ENCODE measurements at places on chromosomes 3 and 15.

- DNase-seq, result no peak
These were observed 4.6 kb downstream of the CCPG1 start for GRCh38 chr15:55403531-55403930.

DNA sequence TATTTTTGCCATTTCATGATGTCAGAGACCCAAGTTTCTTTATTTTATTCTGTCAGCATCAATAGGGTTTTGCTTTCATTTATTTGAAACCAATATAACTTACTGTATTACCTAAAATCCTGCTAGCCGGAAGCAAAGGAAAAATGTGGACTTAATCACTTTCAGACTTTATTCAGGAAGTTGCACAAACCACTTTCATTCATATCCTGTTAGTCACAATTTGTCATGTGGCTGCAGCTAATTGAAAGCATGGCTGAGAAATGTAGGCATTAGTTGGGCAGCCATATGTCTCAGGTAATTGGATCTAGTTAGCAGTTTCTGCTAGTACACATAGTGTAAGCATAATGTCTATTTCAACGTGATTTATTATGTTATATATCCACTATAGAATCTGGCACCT, 462.3 kb upstream of the SGO1 start:
- DNase-seq, result peak; percentile 39

GRCh38 chr15:51160484-51160883, 65.8 kb upstream of the TNFAIP8L3 start:
- no peak for DNase-seq

DNA sequence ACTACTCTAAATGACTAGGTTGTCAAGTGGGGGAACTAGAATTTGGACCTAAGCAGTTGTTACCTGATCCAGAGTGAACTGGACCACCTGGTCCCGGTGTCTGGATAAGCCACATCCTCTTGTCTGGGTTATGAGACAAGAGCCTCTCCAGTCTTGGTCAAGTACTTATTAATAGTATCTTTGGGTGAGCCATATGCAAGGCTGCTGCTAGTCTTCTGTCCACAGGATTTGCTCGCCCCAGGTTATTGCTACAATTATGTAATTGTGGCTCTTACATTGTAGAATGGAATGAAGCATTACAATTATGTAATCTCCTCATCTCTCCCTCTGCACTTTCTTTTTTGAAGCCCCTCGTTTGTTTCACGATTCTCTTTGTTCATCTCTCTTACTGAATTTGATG, 24.0 kb upstream of the AGBL1 start:
- DNase-seq, result peak; percentile 88

DNA sequence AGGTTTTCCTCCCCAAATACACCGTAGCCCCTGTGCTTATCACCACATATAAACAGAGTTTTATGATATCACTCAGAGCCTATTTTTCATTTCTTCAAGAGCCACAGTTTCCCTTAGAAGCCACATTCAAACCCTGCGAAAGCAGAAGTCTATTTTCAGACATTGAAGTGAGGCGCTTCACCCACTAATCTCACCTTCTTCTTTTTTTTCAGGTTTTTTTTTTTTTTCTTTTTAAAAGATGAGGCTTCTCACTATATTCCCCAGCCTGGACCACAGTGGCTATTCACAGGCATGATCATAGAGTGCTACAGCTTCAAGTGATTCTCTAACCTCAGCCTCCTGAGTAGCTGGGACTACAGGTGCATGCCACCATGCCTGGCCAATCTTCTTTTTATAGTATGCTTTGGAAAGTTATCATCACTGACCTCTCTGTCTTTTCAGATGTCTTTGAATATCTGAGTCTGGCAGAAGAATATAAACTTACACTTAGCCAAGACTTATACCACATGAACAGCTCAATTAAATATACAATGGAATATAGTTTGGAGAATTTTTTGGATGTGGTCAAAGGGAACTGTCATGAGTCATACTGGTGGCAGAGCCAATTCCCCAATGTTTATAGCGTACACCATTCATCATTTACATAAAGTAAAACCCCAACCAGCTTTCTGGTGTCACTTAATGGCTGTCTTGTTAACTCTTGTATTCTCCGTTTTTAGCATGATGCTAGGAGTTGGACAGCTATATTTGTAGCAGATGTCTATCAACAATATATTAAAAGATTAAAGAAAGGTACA, 59.7 kb upstream of the CCDC50 start:
- no peak for DNase-seq

DNA sequence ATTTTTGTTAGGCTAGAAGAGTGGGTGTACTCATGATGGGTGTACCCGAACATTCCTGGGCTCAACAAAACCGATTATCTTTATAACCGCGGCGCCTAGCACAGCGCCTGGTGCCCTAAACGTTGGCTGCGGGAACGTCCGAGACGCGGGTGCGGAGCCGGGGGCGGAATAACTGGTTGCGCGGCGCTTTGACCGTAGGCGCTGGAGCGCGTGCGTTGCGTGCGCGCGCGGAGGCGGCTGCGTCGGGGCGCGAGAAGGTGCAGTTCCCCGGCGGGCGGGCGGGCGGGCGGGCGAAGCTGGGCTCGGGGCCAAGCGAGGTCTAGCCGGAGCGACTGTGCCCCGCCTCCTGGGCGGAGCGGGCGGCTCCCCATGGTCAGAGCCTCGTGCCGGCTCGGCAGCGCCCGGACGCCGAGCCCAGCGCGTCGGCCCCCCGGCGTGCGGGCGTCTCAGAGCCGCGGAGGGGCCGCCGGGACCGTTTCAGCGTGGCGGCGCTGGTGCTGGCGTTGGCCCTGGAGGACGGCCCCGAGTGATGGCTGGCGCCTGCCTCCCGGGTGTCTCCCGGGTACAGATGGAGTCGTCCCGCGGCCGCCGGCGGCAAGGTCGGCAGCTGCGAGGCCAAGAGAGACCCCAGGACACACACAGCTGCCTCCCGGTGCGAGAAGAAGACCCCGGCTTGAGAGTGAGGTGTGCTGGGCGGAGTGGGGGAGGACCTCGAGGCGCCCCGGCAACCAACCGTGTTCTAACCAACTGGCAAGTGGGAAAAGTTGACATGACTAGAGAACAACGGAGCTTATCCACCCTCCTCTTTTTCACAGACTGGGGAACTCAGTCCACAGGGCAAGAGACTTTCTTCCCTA, at the start of gene PLAAT1:
Gene PLAAT1 (plus strand): TSS at position 373 of the 857 bp plus-strand sequence. CDS start 14,429 bp downstream, outside the sequence.
- DNase-seq, result peak; percentile 60

DNA sequence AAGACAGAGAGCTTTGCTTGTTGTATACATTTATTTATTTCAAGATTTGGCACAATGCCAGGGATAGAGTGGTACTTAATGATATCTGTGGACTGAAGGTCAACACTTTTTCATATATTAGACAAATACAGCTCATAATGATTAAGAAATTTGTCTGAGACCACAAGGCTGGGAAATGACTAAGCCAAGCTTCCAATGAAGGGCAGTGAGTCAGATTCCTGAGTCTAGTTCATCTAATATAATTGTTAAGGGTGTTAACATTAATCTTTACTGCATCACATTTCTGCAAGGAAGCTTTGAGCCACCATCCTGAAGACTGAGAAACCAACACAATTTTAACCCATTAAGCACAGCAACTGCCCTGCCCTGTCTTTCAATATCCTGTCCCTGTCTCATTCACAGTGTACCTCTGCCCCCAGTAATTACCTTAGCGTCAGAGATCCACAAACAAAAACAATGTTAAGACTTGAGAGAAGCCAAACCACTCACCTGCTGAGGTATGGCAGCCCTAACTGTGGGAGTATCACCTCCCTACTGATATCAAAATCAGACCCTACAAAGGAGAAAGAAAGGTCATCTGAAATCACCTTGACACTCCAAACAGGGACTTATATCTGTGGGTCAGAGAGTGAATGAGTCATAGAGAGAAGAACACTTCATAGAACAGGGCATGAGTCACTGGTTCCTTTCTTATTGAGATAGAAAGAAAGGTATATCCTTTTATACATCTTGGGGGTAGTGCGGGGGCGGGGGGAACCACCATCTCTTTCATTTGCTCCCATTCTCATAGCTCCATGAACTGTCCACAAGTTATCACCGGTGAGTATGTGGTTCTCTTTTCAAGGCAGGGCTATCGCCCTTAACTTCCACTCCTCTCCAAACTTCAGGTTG, 74.7 kb downstream of the MAGI1 start:
- no peak for DNase-seq

DNA sequence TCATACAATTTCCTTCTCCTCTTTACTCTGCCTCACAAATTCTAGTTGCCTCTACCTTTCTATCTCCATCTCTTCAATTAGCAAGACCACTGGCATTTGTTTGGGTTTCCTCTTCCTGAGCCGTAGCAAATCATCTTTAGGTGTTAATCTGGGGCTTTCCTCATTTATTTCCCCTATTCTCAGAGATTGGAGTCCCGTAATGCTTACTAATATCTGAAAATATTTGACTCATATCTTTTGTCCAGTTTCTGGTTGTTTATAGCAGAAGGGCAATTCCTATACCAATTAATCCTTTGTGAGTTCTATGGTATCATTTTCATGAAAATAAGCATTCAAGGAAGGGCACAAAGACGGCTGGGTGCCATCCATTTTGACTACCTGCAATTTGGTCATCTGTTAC, 103.7 kb downstream of the NR2E3 start:
- DNase-seq, result no peak

GRCh38 chr15:95556225-95556624, 774.3 kb upstream of the NR2F2 start:
- DNase-seq, result no peak

GRCh38 chr3:70061096-70061495, 61.6 kb downstream of the SAMMSON start:
- DNase-seq, result no peak

DNA sequence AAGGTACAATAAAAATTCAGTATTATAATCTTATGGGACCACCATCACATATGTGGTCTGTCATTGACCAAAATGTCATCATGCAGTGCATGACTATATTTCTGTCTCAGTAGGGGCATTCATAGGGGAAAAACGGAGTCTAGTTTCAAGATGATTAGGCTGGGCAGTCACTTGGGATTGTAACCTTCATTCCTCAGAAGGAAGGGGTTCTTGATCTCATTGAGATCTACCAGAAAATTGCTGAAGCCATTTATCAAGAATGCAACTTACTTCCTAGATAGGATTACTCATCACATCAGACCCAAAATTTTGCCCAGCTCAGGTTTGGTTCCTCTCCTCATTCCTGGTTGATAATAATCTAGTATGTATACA, 37.3 kb downstream of the BTD start:
- DNase-seq, result no peak

- no peak for DNase-seq
These were observed 11.4 kb downstream of the C15orf40 start for GRCh38 chr15:82999905-83000671.

- DNase-seq, result no peak
These were observed 5.8 kb downstream of the XCR1 start for GRCh38 chr3:46021516-46021915.

GRCh38 chr3:73490453-73491286, 134.1 kb downstream of the PDZRN3 start:
- DNase-seq, result no peak

DNA sequence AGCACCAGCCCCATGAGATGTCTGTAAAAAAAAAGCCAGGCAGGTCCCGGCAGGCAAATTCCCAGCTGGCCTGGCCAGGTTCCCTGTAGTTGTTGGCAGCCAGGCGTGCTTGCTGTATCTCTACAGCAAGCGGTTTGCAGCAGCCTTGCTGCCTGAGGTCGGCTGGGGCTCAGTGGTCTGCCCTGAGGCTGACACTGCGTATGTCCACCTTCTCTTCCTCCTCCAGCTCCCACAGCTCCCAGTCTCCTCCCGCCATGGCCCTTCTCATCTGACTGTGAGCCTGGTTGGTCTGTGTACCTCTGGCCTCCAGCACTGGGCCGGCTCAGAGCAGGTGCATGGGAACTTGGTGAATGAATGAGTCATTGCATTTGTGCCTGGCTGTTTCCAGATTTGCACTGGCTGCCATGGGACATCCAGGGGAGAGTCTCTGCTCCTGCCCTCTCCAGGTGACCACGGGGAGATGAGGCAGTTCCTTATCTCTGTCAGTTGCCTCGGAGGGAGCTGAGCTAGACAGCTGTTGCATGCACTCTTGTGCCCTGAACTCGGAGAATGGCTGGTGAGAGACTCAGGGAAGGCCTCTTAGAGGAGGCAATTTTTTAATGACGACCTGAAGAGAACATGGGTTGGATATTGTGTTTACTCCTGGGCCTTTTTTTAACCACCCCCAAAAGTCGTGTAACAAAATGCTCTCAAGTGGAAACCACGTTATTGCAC, 43.0 kb downstream of the SPSB4 start:
- DNase-seq, result no peak

- DNase-seq, result no peak
These were observed 26.4 kb downstream of the CD96 start for GRCh38 chr3:111568355-111568754.

- no peak for DNase-seq
These were observed 19.1 kb downstream of the FAM81A start for GRCh38 chr15:59457103-59457502.

- no peak for DNase-seq
These were observed 56.4 kb upstream of the TAMM41 start for GRCh38 chr3:11903047-11903446.

GRCh38 chr15:49229922-49230321, 59.9 kb downstream of the GALK2 start:
- no peak for DNase-seq

- peak; percentile 24 for DNase-seq
These were observed at the start of gene ROBO2 for GRCh38 chr3:77039606-77040171. TSS of gene ROBO2 (plus strand) at chr3:77040099. CDS start at chr3:77040786, 687 bp downstream.

DNA sequence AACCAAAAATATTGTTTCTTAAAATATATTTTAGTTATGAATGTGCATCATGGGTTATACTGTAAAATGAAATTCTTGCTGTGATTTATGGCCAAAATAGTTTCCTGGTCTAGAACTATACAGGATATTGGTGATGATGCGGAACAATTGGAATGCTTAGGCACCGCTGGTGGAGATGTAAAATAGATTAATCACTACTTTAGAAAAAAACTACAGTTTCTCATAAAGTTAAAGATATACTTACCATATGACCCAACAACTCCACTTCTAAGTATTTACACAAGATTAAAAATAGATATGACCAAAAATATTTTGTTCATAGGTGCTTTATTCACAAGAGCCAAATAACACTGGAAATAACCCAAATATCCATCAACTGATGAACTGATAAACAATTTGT, 126.7 kb downstream of the TUSC7 start:
- DNase-seq, result no peak

DNA sequence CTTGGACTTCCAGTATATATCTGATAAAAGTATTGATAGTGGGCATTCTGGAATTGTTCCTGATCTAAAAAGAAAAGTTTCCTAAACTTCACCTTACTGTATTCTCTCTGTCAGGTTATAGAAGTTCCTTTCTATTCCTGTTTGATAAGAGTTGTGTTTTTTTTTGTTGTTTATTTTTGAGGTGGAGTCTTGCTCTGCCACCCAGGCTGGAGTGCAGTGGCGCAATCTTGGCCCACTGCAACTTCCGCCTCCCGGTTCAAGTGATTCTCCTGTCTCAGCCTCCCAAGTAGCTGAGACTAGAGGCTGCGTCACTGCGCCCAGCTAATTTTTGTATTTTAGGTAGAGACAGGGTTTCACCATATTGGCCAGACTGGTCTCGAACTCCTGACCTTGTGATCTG, 13.1 kb downstream of the BLM start:
- DNase-seq, result no peak
